ENCODE measurements at places on chromosomes 11 and 22. TPM values are rescaled to one million over a fixed set of nuclear protein-coding genes. Genes with fewer than 3 reads are reported as not detected.

Gene CARD10
- 6.5 TPM for total RNA-seq

Gene CAPN5
- 3.8 TPM for total RNA-seq

Gene TENM4
- 158 TPM for total RNA-seq

Gene OR10A2
- total RNA-seq = not detected

Gene MLC1
- 0.11 TPM for total RNA-seq

GRCh38 chr11:9760193-9760575 lies 96.3 kb downstream of the SWAP70 start:
- H3K27ac ChIP-seq = peak overlapping the region; percentile 83
- DNase-seq = peak; percentile 91
- H3K27me3 ChIP-seq = no peaks in the 10 kb centered on the region
- no peak overlapping the region for H3K4me3 ChIP-seq
- no peaks in the 10 kb centered on the region for H3K36me3 ChIP-seq

- H3K4me1 ChIP-seq = peaks cover 38% of the 10 kb centered on the region
- no peak for DNase-seq
- H3K4me3 ChIP-seq = no peak overlapping the region
- H3K27me3 ChIP-seq = no peaks in the 10 kb centered on the region
Observed at GRCh38 chr11:11844272-11844671, 2.5 kb downstream of the USP47 start.

DNA sequence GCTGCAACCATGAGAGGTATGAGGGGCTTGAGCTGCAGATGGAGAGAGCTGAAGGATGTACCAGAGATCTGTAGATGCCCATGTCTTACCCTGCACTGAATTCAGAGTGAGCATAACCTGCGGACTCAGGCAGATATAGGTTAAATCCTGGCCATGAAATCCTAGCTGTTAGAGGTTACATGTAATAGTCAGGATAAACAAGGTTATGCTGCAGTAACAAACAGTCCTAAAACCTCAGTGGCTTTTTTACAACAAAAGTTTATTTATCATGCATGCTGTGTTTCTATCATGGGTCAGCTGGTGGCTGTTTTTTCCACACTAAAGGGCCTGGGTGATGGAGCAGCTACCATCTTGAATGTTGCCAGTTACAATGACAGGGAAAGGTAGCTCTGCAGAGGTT lies 69.8 kb downstream of the LHFPL7 start:
- H3K36me3 ChIP-seq = no peaks in the 10 kb centered on the region
- H3K27me3 ChIP-seq = no peaks in the 10 kb centered on the region
- DNase-seq = no peak
- no peak overlapping the region for H3K27ac ChIP-seq

DNA sequence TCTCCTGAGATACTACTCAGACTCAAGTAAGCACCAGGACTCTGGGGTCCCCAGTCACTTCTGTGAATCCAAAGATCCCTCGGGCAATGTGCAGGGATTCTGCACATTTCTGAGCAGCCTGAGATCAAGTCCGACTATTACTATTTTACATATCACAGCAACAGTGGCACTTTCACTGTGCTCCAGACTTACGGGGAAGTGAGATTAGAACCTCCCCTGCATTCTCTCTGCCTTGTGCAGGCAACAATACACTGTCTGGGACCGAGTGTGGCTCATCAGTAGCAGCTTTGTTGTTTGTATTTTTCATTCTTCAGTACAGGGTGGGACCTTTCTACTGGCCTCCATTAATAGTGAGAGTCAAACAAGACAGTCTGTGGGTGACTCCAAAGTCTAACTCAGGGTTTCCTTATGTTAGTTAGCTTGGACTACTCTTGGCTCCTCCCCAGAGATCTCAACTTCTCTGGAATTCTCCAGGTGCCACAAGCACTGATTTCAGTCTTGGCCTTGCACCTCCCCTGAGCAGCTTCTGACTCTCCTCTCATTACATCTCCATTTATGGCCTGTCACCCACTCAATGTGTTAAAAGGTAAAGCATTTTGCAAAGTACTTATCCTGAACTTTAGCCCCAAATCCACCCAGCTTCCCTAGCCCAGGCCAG lies 76.2 kb upstream of the TOP3B start:
- H3K27ac ChIP-seq = no peak overlapping the region
- DNase-seq = no peak
- no peaks in the 10 kb centered on the region for H3K4me1 ChIP-seq
- H3K4me3 ChIP-seq = no peak overlapping the region

- no peak for DNase-seq
- H3K4me1 ChIP-seq = peaks cover 36% of the 10 kb centered on the region
- H3K27ac ChIP-seq = no peak overlapping the region
- no peak overlapping the region for H3K4me3 ChIP-seq
Observed at GRCh38 chr11:8071616-8072581, 9.1 kb upstream of the TUB start.

DNA sequence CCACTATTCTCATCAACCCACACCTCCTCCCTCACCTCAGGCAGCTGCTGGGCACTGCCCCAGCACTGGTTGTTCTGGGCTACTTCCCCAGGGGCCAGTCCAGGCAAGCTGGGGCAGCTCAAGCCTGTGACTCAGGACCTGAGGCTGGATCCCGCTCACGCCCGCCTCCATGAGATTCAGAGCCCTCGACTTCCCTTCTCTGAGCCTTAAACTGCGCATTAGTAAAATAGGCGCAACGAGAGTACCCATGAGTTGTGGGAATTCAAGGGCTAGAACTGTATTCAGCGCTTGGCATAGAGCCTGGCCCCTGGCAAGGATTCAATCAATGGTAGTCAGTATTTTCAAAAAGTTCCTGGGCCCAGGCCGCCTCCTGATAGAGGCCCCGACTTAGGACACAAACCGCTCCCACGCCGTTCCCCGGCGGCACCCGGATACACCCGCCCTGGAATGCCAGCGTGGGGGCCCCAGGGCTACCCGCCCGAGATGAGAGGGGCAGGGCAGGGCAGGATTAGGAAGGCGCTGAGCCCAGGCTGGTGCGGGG lies 723 bp upstream of the CD82 start:
- peaks cover 34% of the 10 kb centered on the region for H3K4me1 ChIP-seq
- no peaks in the 10 kb centered on the region for H3K36me3 ChIP-seq
- H3K27ac ChIP-seq = peak overlapping the region; percentile 98

- H3K4me1 ChIP-seq = peaks cover 61% of the 10 kb centered on the region
- DNase-seq = peak; percentile 92
- H3K36me3 ChIP-seq = peaks cover 7% of the 10 kb centered on the region
Observed at GRCh38 chr22:42688241-42689211, 32.1 kb downstream of the A4GALT start.

GRCh38 chr11:41446107-41446506 lies 13.3 kb downstream of the LRRC4C start:
- H3K27ac ChIP-seq = no peak overlapping the region
- DNase-seq = no peak
- H3K36me3 ChIP-seq = no peaks in the 10 kb centered on the region
- no peaks in the 10 kb centered on the region for H3K27me3 ChIP-seq
- peaks cover under 1% of the 10 kb centered on the region for H3K4me1 ChIP-seq

GRCh38 chr22:16989915-16990314 lies 18.1 kb downstream of the GAB4 start:
- no peaks in the 10 kb centered on the region for H3K4me1 ChIP-seq
- no peaks in the 10 kb centered on the region for H3K36me3 ChIP-seq
- H3K27ac ChIP-seq = no peak overlapping the region
- DNase-seq = no peak
- H3K4me3 ChIP-seq = no peak overlapping the region
- H3K27me3 ChIP-seq = no peaks in the 10 kb centered on the region

DNA sequence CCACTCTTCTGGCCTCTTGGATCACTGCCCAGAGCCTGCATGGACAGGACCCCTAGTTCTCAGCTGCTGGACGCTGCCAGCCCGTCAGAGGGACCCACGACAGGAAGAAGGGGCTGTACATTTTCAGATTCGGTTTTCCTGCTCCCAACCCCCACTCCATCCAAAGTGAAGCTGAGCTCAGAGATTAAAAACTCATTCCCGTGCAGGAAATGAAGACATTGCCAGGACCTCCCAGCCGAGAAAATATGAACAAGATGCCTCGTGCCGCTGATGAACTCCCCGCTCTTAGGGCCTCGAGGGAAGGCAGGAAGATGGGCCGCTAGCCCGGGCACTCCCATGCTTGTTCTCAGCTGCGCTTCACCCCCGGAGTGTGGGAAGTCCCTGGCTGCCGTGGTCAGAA lies 36.1 kb downstream of the RPUSD4 start:
- no peak overlapping the region for H3K4me3 ChIP-seq
- H3K27ac ChIP-seq = no peak overlapping the region
- H3K36me3 ChIP-seq = no peaks in the 10 kb centered on the region
- no peaks in the 10 kb centered on the region for H3K27me3 ChIP-seq

- no peaks in the 10 kb centered on the region for H3K27me3 ChIP-seq
- no peaks in the 10 kb centered on the region for H3K36me3 ChIP-seq
- DNase-seq = no peak
- no peak overlapping the region for H3K27ac ChIP-seq
- no peak overlapping the region for H3K4me3 ChIP-seq
Observed at GRCh38 chr11:130151196-130151595, 8.4 kb upstream of the ST14 start.

Measured in thyroid gland (tissue), 4 donors.